ENCODE measurements at places on chromosomes 16 and 17.

GRCh38 chr16:72639494-72639893, 408.4 kb downstream of the ZFHX3 start:
- no peak for DNase-seq

- peak; percentile 7 for DNase-seq
Observed at GRCh38 chr17:58136669-58137279, 11.4 kb upstream of the OR4D1 start.

- DNase-seq, result no peak
Observed at GRCh38 chr17:16976725-16977550, 5.0 kb upstream of the TNFRSF13B start.

GRCh38 chr17:12415031-12415430, 250.7 kb upstream of the MYOCD start:
- DNase-seq, result no peak

GRCh38 chr17:55757659-55758058, 6.8 kb downstream of the PCTP start:
- no peak for DNase-seq

- no peak for DNase-seq
Observed at GRCh38 chr17:60327901-60328273, 64.0 kb downstream of the USP32 start.

GRCh38 chr17:6667516-6667915, 16.0 kb downstream of the C17orf100 start:
- no peak for DNase-seq

DNA sequence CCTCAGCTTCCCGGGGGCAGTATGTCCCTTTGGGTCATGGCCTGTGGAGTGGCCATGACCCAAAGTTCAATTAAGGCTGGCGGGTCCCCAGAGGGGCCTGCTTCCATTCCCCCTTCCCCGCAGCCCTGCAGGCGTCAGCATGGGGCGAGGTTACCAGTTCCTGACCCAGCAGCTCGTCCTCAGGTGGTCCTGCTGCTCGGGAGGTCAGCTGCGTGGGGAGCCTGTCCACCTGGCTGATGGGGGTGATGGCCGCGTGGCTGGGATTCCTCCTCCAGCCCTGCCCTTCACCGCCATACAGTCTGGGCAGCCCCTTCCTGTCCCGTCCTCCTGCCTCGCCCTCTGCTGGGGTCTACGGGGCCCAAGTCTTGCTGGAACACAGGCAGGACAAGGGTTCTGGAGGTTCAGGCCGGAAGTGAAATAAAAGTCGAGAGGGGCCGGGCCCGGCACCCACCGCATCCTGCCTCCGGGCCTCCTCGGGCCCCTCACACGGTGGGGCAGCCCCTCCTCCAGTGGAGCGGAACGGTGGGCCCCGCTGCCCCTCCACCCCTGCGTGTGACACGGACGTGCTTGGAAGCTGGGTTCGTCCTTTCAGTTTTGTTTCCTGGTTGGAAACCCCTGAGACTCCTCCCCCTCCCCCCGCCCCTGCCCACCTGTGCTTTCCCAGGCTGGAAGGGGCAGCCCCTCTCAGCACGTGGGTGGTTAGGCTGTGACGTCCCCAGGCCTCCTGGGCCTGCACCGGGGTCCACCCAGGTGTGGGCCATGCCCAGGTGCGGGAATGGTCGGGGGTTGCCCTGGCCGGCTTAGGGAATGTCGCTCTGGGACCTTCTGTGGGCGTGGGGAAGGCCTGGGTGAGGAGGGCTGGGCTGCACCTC, 6.8 kb downstream of the UBALD2 start:
- DNase-seq, result no peak

DNA sequence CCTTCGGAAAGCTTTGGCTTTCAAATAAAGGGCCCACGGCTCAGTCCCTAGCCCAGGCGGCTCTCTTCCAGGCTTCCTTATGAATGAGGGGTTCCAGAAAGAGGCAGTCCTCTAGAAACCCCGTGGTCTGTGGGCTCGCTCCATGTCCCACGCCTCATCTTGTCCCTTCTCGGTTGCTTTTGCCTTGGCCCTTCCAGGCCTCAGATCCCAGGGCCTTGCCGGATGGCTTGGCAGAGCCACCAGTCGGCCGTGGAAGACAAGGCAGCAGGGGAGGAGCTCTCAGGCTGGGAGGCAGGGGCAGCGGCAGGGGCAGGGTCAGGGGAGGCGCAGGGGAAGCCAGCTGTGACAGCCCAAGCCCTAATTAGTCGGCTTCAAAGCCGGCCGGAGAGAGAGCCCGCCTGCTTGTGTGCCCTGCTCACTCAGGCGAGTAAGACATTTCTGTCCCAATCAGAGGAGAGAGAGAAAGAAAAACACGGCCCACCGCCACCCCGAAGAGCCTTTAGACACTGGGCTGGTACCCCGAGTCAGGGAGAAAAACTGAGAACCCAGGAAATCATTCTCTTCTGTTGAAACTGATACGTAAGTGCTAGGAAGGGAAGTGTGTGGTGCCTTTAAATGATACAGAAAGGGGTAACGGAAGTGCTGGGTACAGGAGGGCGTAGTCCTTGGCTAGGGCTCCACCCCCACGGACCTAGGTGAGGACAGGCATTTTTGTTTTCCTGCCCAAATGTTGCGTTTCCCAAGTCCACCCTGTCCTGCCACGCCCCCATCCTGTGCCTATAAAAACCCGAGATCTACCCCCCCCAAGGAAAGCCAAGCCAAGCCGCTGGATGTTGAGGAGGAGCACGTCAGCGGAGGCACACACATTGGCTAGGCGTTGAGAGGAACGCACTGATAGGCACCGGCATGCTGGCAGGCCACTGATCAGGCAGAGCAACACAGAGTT, 27.8 kb upstream of the MEIOC start:
- DNase-seq, result peak; percentile 64

GRCh38 chr16:1034230-1035065, 38.1 kb upstream of the SSTR5 start:
- no peak for DNase-seq

DNA sequence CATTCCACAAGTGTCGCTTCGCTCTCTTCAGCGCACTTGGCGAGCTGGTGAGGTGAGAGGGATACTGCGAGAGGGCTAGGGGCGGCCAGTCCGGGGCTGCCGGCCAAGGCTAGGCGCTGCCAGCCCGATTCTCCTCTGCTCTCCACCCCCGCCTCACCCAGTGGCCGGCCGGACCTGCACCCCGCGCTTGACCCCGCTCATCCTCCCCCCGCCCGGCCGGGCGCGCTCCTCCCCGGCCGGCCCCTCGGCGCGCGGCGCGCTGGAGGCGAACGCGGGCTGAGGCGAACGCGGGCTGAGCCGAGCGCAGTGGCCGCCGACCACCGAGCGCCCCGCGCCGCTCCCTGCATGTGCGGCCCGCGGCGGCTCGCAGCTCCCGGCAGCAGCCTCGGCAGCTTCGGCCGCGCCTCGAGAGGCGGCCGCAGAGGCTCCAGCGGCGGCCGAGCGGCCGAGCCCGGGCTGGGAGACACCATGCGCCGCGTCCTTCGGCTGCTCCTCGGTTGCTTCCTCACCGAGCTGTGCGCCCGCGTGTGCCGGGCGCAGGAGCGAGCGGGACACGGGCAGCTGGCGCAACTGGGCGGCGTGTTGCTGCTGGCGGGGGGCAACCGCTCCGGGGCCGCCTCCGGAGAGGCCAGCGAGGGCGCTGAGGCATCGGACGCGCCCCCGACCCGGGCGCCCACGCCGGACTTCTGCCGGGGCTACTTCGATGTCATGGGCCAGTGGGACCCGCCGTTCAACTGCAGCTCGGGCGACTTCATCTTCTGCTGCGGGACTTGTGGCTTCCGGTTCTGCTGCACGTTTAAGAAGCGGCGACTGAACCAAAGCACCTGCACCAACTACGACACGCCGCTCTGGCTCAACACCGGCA, at the start of gene SHISA9:
SHISA9 (plus strand) TSS at position 2 of the 865 bp plus-strand sequence.
- DNase-seq, result peak; percentile 15

DNA sequence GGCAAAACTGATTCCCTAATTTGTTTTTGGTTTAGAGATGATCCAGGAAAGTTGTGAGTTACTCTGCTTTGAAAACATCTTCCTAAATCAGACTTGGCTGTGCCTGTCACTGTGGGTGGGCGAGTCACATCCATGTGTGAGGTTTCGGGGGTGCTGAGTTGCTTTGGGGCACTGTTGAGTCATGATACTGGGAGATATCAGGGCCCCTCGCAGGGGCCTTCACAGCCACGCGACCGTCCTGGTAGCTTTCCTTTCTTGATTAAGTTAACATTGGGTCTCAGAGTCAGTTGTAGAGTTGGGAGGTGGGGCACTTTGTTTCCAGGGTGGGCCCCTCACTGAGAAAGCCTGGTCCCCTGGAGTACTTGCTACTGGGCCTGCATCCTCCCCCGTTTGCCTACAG, 58.3 kb upstream of the LGALS9 start:
- peak; percentile 54 for DNase-seq

GRCh38 chr16:13427943-13428342, 492.0 kb upstream of the ERCC4 start:
- peak; percentile 15 for DNase-seq

DNA sequence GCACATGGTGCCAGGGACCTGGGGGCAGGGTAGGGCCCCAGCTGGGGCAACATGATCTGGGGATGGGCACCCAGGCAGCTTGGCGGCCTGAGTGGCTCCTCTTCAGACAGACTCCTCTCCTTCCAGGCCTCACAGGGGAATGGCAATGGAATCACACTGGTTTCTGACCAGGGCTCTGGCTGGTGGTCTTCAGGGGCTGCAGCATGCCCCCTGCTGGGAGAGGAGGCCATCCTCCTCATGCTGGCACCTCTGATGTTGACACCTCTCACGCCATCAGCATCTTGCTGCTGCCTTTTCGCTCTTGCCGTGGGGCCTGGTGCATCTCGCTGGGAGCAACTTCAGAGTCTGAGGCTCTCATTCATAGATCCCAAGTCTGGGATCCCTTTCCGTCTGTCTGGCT, 11.2 kb upstream of the GFOD2 start:
- no peak for DNase-seq

GRCh38 chr17:48297825-48298224, 132.2 kb downstream of the SKAP1 start:
- DNase-seq, result no peak

- DNase-seq, result no peak
Observed at GRCh38 chr17:1948517-1948825, 76.7 kb downstream of the RTN4RL1 start.

DNA sequence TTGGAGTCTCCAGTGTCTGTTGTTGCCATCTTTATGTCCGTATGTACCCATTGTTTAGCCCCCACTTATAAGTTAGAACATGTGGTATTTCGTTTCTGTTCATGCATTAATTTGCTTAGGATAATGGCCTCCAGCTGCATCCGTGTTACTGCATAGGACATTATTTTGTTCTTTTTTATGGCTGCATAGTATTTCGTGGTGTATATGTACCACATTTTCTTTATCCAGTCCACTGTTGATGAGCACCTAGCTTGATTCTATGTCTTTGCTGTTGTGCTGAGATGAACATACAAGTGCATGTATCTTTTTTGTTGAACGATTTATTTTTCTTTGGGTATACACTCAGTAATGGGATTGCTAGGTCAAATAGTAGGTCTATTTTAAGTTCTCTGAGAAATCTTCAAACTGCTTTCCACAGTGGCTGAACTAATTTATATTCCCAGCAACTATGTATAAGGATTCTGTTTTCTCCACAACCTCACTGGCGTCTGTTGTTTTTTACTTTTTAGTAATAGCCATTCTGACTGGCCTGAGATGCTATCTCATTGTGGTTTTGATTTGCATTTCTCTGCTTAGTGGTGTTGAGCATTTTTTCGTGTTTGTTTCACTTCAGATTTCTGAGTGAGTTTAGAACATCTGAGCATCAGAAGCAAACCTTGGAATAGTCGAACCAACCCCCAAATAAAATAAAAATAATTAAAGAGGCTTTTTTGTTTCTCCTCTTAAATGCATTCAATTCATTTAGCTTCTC, 304.7 kb downstream of the ZFHX3 start:
- no peak for DNase-seq

GRCh38 chr17:13393841-13394710, 207.7 kb downstream of the HS3ST3A1 start:
- DNase-seq, result peak; percentile 70

DNA sequence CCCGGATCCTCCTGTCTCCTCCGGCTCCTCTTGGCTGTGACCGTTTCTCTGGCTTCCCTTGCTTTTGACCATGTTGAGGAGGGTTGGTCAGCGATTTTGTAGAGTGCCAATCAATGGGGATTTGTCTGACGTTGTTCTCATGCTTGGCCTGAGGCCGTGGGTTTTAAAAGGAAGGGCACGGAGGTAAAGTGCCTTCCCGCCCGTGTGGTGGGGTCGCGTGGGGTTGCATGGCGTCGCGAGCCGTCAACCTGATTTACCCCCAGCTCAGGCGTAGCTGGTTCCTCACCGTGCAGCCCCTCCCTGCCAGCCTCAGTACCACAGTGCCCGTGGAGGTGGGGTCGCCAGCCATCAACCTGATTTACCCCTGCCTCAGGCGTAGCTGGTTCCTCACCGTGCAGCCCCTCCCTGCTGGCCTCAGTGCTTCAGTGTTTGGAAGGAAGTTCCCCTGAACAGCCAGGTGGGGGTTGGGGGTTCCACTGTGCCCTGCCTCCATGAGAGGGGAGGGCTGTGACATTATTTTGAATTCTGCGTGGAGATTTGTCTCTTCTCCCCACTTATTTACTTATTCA, 5.0 kb downstream of the TPSAB1 start:
- no peak for DNase-seq

DNA sequence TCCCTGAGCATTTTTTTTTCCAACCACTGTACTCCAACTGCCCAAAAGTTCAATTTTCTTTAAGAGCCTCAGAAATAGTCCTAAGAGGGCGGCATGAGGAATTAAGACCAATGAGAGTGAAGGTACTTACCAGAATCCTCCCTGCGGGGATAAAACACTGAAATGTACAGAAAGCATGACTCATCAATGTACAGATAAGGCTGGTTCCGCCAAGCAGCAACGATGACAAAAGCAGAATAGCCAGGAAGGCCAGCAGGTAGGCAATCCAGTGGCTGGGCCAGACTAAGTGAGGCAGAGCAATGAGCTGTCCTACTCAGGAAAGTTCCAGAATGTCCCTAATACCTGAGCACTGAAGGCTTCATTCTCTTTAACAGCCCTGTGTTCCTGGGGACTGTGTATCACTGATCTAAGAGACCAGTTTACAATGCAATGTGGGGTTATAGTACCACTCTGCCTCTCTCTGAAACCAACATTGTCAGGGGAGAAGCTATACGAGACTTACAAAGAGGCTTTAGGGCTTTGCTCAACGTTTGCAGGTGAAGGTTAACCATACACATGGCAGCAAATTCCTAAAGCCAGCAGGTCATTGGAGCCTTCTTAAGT, 11.0 kb upstream of the GPR139 start:
- peak; percentile 2 for DNase-seq

DNA sequence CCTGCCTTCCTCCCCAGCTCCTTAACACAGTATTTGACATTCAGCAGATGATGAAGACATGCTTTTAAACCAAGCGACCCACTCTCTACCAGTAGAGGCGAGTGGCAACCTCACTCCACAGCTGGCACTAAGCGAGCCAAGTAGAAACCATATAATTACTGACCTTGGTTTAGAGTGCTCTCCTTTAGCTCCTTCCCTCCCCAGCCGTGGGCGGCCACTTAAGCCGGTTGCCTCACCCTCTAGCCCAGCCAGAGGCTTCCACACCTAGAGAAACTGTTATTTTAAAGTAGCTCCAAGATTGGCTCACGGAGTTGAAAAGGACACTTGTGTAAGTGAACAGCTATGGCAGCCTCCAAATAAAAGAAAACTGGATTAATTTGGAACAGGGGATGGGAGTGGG, 109.1 kb upstream of the CRHR1 start:
- DNase-seq, result no peak

- DNase-seq, result peak; percentile 26
Observed at GRCh38 chr16:74862743-74863244, 88.2 kb upstream of the FA2H start.

- DNase-seq, result no peak
Observed at GRCh38 chr16:85365120-85365519, 248.0 kb upstream of the GSE1 start.

Measured in RPMI7951 (cell line).